Stimulated activated CD4-positive, alpha-beta T cell treated with anti-CD3 and anti-CD28 coated beads, Interleukin-1b, Interleukin-23, amount 100 ng/mL, for 1 hour (primary cell): ENCODE measurements at places on chromosomes 7 and 10.

GRCh38 chr10:118239236-118239630 lies 102.9 kb downstream of the FAM204A start:
- DNase-seq: no peak

DNA sequence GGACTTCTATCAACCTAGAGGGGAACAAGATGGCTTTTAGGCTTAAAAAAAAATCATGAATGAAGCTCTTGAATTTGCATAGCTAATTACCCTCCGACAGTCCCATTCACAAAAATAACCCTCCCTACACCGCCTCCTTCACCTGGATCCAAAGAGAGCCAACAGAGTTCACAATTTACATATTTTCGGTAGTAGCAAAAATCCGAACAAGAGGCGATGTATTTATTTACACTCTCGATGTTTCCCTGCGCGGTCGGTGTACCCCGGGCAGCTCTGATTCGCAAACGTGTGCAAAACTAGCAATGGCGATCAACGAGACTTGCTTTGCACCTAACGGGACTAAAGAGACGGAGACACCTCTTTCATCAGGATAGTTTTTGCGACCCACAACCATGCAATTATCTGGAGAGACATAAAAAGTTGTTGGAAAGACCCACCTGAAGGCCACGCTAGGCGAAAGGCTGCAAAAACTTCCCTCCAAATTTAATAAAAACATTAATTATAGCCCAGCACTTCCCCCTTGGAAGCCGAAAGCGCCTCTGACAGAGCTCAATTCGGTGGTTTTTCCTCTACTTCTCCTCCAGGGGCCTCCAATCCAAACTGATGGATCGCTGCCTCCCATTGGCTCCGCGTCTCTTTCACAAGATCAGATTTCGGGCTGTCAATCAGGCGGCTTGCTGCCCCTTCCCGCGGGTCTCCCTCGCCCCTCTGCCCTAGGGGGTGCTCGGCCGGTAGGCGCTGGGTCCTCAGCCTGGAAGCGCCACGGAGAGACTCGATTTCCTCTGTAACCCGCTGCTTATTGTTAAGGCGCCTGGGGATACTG lies at the start of gene ETV1:
ETV1 (minus strand) TSS at position 541 of the 823 bp plus-strand sequence. CDS start 614 bp downstream, outside the sequence.
- no peak for DNase-seq

- no peak for DNase-seq
Observed at GRCh38 chr7:144884896-144885295, 49.0 kb upstream of the TPK1 start.

- no peak for DNase-seq
Observed at GRCh38 chr7:100595188-100595587, 7.0 kb upstream of the PCOLCE start.

GRCh38 chr7:10889266-10889898 lies 84.3 kb upstream of the PHF14 start:
- DNase-seq: no peak

DNA sequence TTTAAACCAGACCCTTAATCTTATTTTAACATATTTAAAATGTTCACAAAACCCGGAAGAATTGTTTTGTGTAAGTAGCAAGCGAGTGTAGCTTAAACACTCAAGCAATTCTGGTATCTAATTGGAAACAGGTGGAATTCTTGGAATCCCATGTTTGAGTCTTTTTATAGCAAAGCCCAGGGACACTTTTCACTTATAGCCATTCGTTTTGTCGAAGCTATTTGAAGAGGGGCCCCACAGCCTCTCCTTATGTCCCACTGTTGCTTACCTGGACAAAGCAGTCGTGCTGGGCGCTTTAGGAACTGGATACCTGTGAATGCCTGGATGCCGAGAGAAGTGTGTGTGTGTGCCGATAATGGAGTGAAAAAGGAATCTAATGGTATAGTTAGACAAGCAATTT lies 3.3 kb downstream of the CUX1 start:
- DNase-seq: no peak

DNA sequence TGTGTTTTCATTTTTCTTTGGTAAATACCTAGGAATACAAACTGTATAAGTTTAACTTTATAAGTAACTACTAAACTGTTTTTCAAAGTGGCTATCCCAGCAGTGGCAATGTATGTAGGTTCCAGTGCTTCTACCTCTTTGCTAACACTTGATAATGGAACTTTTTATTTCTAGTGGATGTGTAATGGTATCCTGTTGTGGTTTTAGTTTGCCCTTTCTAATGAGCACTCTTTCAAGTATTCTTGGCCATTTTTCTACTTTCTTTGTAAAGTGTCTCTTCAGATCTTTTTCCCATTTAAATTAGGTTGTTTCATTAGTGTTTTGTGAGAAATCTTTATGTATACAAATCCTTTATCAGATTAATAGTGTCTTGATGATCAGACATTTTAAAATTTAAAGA lies 4.6 kb downstream of the KIF20B start:
- no peak for DNase-seq

DNA sequence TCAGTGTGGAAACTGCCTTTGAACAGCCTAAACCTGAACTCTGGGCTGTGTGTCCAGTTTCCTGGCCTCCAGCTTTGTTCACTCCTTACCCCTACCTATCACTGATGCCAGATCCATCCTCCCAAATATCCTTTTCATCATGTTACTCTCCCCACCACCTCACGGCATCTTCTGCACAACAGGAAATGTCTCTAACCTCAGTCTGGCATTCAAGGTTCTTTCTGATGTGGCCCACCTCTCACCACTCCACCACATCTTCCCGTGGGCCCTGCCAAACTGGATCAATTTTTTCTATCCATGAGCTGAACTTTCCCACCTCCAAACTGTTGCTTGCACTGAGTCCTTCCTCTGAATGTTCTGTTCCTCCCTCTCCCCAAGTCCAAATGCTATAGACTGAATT lies 35.8 kb upstream of the MAP3K8 start:
- no peak for DNase-seq

DNA sequence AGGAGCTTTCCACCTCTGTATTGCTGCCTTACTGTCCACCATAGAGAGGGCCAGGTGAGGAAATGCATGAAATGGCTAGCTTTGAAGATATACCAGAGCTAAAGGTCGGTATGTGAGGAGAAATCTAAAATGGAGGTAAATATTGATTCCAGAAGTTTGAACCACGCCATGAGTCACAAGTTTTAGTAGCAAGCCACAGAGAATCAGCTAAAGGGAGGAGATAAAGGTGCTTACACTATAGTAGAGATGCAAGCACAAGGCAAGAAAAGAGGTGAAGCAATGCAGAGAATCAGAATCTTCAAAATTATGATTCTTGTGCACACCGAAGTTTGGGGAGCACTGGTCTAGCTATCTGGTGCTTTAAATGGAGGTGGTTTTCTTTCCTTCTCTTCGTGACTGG lies 3.0 kb upstream of the GSAP start:
- DNase-seq: no peak

GRCh38 chr7:22075561-22075960 lies 129.9 kb upstream of the CDCA7L start:
- DNase-seq: no peak

DNA sequence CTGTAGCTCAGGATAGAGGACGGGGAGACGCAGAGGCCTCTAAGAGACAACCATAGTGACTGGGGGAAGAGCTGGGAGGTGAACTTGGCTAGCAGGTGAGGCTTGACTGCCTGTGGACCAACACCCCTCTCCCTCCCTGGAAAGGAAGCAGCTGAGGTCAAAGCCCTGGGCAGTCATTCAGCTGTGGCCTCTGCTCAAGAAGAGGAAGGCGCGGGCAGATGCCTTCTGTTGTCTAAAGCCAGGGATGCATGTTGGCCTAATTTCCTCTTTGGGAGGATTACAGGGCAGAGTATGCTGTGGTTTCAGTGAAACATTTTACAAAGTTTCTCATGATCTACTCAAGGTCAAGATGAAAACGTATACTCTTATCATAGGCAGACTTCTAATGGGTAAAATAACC lies 327.1 kb downstream of the PRPF18 start:
- no peak for DNase-seq

GRCh38 chr7:129958643-129959470 lies 6.1 kb upstream of the UBE2H start:
- DNase-seq: no peak

- no peak for DNase-seq
Observed at GRCh38 chr7:150686030-150686631, 625 bp downstream of the GIMAP2 start.

GRCh38 chr7:4849390-4849789 lies 12.4 kb downstream of the PAPOLB start:
- no peak for DNase-seq

DNA sequence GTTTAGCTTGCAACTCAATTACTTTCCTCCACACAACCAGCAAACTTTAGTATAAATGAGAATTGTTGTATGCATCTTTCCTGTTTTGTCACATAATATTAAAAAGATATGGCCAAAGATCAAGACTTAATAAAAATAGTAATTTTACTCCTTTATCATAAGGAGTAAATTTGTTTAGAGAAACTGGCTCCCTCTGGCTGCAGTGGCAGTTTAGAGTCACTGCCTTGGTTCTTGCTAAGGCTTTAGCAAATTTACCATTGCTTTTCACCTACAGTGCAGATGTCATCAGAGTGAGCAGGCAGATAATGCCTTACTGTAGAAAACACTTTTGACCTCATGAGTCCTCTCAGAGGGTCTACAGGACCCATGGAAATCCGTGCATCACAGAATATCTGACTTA lies 2.6 kb downstream of the PRPF18 start:
- no peak for DNase-seq

- DNase-seq: no peak
Observed at GRCh38 chr7:88357781-88358525, 51.3 kb upstream of the STEAP4 start.

- DNase-seq: no peak
Observed at GRCh38 chr10:131569851-131570715, 258.6 kb upstream of the TCERG1L start.

DNA sequence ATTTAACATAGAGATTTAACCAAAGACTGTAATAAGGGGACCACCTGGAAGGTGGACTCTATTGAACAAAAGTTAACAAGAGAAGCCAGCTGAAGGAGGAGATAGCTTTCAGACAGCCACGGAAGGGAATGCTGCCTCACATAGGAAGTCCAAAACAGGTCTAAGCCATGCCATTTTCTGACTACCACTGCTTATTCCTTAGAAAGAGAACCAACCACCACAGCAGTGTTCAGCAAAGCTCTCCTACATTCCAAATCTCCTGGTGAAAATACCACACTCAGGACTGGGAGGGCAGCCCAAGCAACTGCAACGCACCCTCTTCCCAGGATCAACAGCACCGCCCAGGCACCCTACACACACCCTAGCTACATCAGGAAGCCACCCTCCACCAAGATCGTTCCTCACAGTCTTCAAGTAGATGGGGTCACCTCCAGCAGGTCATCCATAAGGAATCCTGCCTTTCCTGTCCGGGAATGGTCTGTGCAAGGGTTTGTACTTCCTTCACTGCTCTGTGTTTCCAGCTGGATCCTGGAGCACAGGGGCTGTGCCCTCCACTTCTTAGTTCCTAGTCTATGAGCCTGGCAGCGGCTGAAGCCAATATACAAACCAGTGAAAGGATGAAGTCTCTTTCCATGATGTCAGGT lies 2.5 kb downstream of the KIAA1549 start:
- no peak for DNase-seq

DNA sequence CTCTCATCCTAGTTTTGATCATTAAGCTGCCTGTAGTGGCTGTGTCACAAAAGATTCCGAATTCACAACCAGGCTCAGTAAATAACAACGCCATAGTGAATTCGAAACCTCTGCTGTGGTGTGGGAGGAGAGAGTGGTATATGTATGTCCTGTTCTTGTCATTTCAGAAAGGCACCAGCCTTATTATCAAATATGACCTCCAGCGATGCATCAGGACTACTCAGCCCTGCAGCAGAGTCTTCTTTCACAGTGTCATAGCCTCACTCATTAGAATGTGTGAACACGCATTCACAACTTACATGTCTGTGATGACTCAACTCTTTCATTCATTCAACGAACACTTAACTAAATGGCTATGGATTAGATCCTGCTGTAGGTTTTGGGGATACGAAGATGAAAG lies 15.3 kb downstream of the AOC1 start:
- DNase-seq: no peak

DNA sequence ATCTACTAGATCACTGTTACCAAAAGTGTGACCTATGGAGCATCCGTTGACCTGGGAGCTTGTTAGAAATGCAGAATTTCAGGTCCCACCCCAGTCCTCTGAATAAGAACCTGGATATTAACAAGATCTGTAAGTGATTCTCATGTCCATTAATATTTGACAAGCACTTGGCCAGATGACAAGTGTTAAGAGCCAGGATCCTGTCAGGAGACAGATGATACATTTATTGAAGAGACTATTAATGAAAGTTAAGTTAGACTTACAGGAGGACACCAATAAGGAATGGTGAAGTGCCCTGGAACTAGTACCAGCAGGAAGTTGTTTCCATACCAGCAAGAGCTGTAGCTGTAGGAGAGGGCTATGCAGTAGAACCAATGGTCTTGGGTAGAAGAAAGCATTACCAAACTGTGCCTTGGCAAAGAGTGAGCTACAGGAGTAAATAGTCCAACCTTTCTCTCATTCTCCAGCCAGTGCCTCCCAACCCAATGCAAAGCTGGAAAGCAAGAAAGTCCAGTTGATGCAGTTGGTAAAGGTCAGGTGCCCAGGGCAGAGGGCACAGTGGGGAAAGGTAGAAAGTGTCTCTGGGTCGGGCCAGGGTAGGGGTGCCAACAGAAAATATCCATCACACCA lies 35.3 kb upstream of the ADD3 start:
- no peak for DNase-seq

DNA sequence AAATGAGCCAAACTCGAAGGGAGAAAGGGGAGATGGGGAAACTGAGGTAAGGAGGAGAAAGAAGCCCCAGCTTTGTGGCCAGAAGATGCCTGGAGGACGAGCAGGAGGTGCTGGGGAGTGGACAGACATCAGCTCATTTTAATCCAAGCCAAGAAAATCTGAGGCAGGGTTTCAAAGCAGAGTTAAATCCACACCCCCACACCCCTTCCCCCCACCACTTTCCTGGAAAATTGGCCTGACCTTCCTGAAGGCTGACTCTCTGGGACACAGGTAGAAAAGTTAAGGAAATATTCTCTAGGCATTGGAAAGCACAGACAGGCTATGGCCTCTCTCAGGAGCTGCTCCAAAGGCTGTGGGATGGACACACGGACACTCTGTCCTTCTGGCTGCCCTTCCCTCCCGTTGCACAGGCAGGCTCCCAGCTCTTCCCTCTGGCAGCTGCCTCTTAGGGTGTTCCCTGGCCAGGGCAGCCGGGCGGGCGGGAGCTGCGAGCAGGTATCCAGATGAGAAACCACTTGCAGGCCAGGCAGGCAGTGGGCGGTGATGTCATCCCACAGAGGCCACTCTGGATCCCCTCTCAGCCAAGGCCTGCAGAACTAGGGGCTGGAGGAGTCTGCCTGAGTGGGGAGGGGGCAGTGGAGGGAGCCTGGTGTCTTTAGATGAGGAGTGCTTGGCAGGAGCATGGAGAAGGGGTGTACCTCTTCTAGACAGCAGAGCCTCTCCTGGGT lies 171.8 kb downstream of the NEURL1 start:
- no peak for DNase-seq

GRCh38 chr10:77603534-77603927 lies 34.1 kb downstream of the KCNMA1 start:
- DNase-seq: no peak

GRCh38 chr7:37105762-37106161 lies 342.9 kb downstream of the ELMO1 start:
- no peak for DNase-seq

- no peak for DNase-seq
Observed at GRCh38 chr7:18467011-18467410, 28.5 kb upstream of the HDAC9 start.
